ENCODE measurements at places on chromosomes 12 and 14. TPM values are rescaled to one million over a fixed set of nuclear protein-coding genes. Genes with fewer than 3 reads are reported as not detected.

The FGF6 gene
- not detected for total RNA-seq

The SNAPC1 gene
- 14.0 TPM for total RNA-seq

The KRT72 gene
- not detected for total RNA-seq

The CABP1 gene
- 0.14 TPM for total RNA-seq

The PTCSC3 gene
- total RNA-seq: not detected

The CIDEB gene
- total RNA-seq: 0.47 TPM

Measured in A549 treated with CpdA at 1 μM for 4 hours (cell line).